ENCODE measurements at places on chromosomes 7 and 10. TPM values are rescaled to one million over a fixed set of nuclear protein-coding genes. Genes with fewer than 3 reads are reported as not detected.

- no peak overlapping the region for H3K4me3 ChIP-seq
- H3K27ac ChIP-seq = no peak overlapping the region
- no peak for DNase-seq
- H3K4me1 ChIP-seq = peaks cover 10% of the 10 kb centered on the region
Observed at GRCh38 chr7:116497708-116498107, 1.8 kb upstream of the CAV2 start.

Gene TRIM50
- total RNA-seq = not detected

Gene PKD1L1
- 0.26 TPM for total RNA-seq

Gene PCLO
- total RNA-seq = 8.3 TPM

Gene NEURL1
- total RNA-seq = 0.14 TPM

Gene TCF7L2
- 32.3 TPM for total RNA-seq

Measured in lung (tissue), 17 donors.